Anterior cingulate cortex (tissue), 58 donors: ENCODE measurements at places on chromosomes 7 and 10.

- DNase-seq, result no peak
Observed at GRCh38 chr7:149866779-149867447, 6.9 kb upstream of the ATP6V0E2 start.

GRCh38 chr7:69568266-69568665, 30.0 kb upstream of the AUTS2 start:
- DNase-seq, result no peak

DNA sequence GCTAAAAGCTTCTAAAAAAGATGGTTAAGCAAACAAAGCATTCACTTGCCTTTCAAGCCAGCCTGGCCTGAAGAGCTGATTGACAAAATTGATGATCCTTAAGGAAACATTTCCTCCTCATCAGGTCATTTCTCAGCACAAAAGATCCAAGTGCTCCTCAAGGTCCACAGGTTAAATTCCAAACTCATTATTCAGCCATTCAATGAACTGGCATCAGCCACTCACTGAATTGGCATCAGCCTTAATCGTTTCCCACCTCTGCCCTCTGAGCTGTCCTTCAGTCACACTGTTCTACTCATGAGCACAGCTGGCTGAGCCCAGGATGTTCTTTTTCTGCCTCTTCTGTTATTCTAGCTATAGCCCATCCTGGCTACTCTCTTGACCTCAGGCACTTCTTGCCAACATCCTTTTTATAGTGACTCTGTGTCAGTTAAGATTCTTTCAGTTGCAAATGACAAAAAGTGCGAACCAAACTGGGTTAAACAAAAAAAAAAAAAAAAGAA, 147.5 kb downstream of the RAB11FIP2 start:
- DNase-seq, result no peak

- DNase-seq, result no peak
Observed at GRCh38 chr7:1296356-1296981, 63.8 kb downstream of the UNCX start.

GRCh38 chr10:119997429-119997828, 104.9 kb downstream of the SEC23IP start:
- no peak for DNase-seq

DNA sequence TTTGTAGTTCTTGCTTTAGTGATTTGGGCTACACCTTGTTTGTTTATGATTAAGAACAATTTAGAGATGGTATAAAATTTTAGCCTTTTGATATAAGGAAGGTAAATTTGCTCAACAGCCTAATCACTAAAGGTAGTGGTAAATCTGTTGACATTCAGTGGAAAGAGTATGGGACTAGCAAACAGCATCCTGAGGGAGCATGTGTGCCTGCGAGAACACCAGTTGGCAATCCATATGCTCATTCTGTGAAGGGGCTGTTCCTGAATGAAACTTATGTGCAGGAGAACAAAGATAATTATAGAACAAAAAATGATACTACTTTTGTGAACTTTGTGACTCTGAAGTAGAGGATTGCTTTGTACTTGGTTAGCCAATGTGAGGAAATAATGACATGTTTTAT, 44.0 kb downstream of the CAPZA2 start:
- no peak for DNase-seq

- DNase-seq, result no peak
Observed at GRCh38 chr7:42763137-42763551, 148.7 kb downstream of the C7orf25 start.

GRCh38 chr10:124665558-124665957, 78.6 kb downstream of the FAM53B start:
- DNase-seq, result no peak

DNA sequence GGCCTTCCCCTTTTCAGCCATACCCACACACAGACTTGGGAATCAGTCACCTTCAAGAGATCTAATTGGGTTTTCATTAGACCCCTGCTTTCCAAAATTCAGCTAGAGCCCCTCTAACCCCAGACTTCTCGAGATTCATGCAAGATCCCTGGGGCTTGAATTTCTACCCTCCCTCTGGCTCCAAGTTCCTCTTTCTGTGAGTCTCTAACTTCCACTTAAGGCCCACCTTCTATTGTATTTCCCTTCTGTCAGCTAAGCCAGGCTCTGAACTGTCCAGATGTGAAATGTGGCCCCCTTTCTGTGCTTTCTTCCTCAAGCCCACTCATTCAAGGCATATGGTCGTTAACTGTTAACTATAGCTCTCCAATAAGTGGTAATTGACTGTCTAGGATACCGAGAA, 132.2 kb downstream of the ZNF365 start:
- no peak for DNase-seq

DNA sequence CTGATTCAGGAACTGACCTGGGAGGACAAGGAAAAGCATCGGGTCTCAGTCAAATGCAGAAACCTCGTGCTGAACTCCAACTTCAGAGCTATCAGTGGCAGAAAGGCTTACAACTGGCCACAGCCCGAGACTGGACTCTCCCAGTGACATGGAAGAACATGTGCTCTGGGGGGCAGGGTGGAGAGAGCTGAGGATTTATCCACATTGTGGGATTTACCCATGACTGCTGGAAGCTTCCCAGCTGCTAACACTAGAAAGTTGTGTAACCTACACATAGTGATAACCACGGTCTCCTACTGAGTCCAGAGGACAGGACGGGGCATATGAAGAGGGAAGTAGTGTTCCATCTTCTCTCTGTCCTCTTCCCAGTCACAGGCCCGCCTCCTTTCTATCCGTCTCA, 103.4 kb downstream of the ITIH5 start:
- no peak for DNase-seq

- no peak for DNase-seq
Observed at GRCh38 chr7:3194501-3195141, 106.4 kb upstream of the SDK1 start.

DNA sequence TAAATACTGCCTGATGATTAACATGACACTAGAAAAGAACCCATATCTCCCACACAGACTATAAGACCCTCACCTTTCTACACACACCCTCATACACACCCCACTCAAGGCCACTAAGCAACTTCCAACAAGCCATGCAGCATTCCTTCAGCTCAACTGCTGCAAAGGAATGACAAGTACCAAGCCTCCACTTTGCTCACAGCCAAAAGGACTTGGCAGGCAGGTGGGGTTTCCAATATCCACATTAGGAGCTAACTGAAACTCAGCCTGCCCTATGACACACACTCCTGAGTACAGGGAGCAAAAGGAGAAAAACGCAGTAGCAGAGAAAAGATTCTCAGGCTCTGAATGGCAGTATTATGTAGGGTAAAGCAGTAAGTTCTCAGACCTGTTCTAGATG, 13.4 kb downstream of the USP54 start:
- peak; percentile 31 for DNase-seq

DNA sequence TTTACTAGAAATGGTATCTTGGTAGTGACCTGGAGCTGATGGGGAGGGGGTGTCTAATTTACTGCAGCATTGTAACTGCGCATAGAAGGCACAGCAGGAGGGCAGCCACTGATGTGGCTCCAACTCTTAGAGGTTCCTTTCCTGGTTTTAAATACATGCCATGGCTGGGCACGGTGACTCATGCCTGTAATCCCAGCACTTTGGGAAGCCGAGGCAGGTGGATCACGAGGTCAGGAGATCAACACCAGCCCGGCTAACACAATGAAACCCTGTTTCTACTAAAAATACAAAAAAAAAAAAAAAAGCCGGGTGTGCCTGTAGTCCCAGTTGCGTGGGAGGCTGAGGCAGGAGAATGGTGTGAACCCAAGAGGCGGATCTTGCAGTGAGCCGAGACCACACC, 19.2 kb upstream of the SEC61G start:
- DNase-seq, result no peak

DNA sequence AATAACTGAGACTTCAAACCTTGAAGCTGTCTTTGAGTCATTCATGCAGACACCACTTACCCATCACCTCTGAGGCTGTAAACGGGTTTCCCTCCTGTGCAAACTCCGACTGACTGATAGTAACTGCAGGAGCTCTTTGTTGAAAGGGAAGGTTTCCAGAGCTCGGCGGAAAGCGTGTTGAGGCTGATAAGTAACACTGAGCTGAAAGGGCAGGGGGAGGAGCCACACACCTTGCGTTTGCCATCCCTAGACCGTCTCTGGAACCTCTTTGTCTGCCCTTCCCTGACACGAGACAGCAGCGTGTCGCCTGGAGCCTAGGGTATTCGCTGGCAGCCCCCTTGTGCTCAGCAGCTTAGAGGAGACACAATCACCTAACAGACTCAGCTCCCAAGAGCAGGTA, 134.0 kb downstream of the PAXIP1 start:
- no peak for DNase-seq

DNA sequence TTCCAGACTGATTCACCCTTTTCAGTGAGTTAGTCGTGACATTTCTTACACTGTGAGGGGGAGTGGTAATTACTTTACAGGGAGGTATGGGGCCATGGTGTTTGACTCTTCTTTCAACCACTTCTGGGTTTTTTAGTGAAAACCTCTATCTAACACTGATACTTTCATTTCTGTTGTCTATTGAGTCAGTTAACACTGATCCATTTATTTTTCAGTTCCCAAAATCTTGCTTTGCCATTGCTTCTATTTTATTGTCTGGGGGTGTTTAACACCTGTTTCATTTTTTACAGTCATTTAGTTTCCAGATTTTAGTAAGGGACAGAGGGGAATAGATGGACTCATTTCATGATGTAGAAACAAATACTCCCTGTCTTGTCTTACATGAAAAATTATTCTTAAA, 61.5 kb downstream of the HELLS start:
- DNase-seq, result no peak

GRCh38 chr10:45370202-45370955, 3.6 kb upstream of the ALOX5 start:
- DNase-seq, result no peak

DNA sequence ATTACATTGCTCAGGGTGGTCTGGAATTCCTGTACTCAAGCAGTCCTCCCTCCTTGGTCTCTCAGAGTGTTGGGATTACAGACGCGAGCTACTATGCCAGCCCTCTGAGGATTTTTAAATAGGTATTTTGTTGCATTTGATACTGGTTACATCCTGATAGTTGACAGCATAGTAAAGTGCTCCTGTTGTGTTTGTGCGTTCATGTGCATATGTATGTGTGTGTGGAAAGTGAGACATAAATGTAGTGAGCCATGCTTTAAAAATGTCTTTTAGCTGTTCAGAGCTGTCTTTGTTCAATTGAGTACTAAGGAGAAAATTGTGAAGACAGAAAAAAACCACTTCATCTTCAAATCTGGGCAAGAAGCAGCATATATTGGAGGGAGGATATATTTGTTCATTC, 27.8 kb downstream of the ZNRF2 start:
- DNase-seq, result no peak

DNA sequence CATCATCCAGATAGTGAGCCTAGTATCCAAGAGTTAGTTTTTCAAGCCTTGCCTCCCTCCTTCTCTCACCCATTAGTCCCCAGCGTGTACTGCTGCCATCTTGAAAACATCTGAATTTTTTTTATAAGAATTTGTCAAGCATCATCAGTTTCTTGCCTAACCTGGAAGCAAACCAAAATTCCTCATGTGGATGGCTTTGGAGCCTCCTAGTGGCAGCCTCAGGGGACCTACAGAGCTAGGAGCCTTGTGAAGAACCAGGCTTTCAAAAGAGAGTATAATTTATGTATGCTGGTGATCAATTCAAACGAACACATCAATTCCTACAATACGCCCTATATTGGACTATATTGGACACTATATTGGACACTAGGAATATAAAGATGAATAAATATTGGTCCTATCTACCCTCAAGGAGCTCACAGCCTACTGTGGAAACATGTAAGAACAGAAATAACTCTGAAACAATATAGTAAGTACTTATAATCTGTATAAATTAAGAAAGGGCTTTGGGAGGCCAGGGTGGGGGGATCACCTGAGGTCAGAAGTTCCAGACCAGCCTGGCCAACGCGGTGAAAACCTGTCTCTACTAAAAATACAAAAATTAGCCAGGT, 63.4 kb downstream of the HPSE2 start:
- DNase-seq, result no peak

DNA sequence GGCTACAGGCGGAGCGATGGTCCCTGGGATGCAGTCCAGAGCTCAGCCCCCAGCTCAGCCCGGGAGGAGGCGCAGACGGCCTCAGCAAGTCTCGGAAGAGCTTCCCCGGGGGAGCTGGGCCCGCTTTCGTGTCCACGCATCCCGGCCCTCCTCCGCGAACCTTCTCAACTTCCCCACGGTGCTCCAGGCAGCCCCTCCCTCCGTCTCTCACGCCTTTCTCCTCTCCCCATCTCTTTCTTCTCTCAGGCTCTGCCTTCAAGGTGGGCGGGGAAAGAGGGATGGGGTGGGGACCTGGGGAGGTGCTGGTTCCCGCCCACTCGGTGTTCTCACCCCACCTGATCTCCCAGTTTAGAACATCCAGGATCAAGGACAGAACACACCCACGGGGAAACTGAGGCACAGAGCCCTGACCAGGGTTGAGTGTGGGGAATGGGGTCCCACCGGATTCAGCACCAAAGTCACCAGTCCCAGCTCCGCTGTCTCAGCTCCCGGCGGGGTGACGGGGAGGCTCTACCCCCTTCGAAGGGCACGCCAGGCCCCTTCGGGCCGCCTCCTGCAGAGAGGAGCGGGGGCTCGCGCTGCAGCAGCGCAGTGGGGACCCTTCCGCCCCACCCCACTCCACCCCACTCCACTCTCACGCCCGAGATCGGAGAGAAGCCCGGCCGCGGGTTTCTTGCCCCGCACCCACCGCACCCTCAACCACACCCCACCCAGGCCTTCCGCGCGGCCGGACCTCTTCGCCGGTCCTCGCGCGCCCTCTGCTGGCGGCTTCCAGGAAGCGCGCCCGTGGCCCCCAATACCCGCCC, 18.2 kb downstream of the POLL start:
- DNase-seq, result peak; percentile 11

GRCh38 chr7:157475095-157475494, 138.3 kb downstream of the DNAJB6 start:
- no peak for DNase-seq

- DNase-seq, result peak; percentile 38
Observed at GRCh38 chr10:72001033-72001395, 36.8 kb downstream of the CHST3 start.

GRCh38 chr7:1850111-1850975, 180.3 kb downstream of the ELFN1 start:
- no peak for DNase-seq

- DNase-seq, result no peak
Observed at GRCh38 chr10:47404937-47405336, 20.8 kb upstream of the ZNF488 start.

GRCh38 chr10:116184512-116184794, 88.6 kb downstream of the GFRA1 start:
- DNase-seq, result no peak

- no peak for DNase-seq
Observed at GRCh38 chr10:104297697-104298660, 29.0 kb downstream of the GSTO2 start.

- no peak for DNase-seq
Observed at GRCh38 chr10:114388275-114388674, 16.0 kb downstream of the AFAP1L2 start.

DNA sequence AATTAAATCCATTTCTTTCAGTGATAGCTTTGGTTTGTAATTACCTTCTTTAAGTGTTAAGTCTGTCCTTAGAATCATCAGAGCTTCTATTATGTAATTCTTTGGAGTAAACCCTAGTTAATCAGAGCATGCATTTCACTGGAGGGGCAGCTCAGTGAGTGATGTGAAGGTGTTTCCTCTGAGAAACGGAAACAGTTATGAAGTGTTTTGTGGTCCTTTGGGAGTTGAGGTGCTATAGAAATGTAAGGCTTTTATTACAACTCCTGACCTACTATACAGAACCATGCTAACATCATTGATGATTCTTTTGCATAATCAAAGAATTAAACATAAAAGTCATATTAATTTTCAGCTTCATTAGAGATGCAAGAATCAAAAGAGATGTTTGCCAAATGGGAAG, 141.5 kb downstream of the EXOC4 start:
- DNase-seq, result no peak
